Fibroblast of villous mesenchyme (primary cell): ENCODE measurements at places on chromosomes 2 and 18. TPM values are rescaled to one million over a fixed set of nuclear protein-coding genes. Genes with fewer than 3 reads are reported as not detected.

CDH20 gene
- under 0.01 and 0.32 TPM in 2 replicates for total RNA-seq

FIGN gene
- 1.6 and 3.5 TPM in 2 replicates for total RNA-seq

POU3F3 gene
- total RNA-seq: not detected in 2 replicates

AKAIN1 gene
- not detected in 2 replicates for total RNA-seq

SERPINB4 gene
- not detected in 2 replicates for total RNA-seq

DSG1 gene
- total RNA-seq: not detected in 2 replicates

SRD5A2 gene
- under 0.01 TPM in 1 of 2 replicates, not detected in the other for total RNA-seq

- DNase-seq: no peak
Observed at GRCh38 chr18:6311456-6312215, 103.1 kb downstream of the L3MBTL4 start.

DNA sequence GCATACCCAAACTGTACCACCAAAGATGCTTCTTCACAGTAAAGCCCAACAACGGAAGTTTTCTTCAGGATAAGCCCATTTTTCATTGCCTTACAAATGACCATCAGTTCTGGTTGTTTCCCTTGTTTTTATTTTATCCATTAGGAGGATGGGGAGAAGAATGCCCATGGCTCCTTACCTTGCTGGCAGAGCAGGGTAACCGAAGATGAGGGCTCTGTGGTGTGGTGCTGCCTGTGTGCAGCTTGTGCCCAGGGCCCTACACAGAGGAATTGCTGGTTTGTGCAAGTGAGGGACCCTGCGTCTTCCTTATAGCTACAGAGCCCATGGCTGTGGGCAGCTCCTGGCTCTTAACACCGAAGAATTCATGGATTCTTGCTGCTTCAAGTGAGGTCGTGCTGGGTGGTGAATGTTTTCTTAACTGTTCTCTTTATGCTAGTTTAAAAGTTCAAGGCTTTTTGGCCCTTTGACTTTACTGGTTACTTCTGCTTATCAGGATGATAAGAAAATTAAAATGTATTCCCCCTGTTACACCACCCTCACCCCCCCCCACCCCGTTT lies 110.6 kb downstream of the MAP4K4 start:
- no peak for DNase-seq

DNA sequence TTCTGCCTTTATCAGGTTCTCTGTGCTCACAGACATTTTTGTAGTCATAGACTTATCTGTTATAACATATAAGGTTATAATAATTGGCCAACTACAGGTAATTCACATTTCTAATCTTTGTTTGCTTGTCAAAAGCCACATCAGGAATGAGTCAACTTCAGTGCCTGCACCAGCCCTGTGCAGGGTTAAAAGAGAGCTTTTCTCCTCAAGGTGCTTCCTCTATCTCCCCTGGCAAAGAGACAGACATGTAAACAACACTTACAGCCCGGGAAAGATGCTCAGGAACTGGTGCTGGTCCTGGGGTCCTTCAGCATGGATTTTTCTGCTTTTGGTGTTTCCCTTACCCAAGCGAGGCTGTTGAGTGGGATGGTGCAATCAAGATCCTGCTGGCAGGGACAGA lies 7.7 kb upstream of the EHD3 start:
- no peak for DNase-seq

DNA sequence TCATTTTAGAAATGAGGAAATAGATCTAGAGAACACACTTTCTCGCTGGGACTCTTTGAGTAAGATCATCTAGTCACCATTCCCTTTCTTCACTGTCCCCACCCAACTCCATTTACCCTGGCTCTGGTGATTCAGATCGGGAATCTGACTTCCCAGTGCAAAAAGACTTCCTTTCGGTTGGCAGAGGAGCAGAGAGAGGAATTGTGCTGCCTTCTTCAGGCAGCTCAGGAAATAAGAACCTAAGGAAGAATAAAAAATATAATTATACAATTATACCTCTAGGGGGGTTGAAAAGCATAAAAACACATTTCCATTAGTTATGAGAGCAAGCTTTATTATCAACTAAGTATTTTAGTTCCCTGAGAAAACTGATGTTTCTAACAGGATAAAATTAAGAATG lies 9.3 kb upstream of the MPP4 start:
- DNase-seq: peak; percentile 17

GRCh38 chr18:59957957-59958356 lies 58.2 kb downstream of the PMAIP1 start:
- peak; percentile 61 for DNase-seq

- DNase-seq: peak; percentile 86
Observed at GRCh38 chr2:96342085-96342484, 6.5 kb downstream of the NCAPH start.

DNA sequence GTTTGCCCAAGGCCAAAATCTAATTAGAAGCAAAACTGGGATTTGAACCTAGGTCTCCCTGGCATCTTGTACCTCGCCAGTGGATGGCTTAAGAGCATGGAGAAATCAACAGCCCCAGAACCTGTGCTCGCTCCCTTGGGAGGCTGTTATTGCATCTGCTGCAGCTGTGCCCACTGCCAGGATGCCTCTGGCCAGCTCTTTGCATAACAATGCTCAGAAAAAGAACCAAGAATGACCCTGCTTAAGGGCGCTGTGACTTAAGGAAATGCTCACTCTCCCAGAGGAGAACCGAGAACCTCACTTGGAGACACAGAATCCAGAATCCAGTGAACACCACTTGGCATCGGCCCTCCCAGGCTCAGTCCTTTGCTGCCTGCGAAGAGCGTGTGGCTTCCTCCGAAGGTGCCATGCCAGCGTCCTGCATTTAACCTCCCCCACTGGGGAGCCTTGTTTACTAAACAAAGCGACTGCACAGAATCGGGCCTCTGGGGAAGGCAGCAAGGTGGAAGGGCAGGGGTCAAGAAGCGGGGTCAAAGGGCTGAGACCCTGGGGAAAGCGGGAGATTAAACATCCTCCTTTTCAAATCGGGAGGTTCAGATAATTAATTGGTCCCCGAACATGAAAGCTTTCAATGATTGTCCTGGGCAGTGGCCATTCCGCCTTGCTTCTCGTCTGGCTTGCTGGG lies 71.0 kb upstream of the BOD1L2 start:
- DNase-seq: no peak

DNA sequence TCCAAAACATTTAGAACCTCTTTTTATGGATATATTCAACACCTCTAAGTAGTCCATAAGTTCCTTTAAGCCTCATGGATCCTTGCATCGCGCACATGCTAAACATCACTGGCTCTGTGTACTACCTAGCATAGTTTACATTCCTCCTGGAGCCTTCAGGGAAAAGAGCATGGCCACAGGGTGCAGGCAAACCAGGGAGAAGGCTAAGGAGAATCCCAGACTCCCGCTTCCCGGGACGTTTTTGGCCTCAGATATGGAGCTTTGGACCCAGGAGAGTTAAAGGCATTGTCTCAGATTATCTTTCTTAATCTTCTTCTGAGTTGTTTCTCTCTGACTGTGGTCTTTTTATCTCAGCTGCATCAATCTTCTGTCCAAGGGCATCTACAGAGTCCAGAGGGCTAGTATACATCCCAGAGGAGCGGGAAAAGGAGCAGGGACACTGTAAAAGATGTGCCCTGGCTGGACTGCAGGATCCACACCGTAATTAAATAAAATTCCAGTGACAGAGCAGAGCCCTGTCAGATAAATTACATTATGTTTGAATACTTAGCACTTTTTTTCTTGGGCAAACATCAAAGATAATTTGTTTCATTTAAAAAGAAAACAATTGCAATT lies 36.9 kb downstream of the RIT2 start:
- no peak for DNase-seq

- DNase-seq: no peak
Observed at GRCh38 chr2:69720404-69720803, 21.5 kb upstream of the ANXA4 start.

DNA sequence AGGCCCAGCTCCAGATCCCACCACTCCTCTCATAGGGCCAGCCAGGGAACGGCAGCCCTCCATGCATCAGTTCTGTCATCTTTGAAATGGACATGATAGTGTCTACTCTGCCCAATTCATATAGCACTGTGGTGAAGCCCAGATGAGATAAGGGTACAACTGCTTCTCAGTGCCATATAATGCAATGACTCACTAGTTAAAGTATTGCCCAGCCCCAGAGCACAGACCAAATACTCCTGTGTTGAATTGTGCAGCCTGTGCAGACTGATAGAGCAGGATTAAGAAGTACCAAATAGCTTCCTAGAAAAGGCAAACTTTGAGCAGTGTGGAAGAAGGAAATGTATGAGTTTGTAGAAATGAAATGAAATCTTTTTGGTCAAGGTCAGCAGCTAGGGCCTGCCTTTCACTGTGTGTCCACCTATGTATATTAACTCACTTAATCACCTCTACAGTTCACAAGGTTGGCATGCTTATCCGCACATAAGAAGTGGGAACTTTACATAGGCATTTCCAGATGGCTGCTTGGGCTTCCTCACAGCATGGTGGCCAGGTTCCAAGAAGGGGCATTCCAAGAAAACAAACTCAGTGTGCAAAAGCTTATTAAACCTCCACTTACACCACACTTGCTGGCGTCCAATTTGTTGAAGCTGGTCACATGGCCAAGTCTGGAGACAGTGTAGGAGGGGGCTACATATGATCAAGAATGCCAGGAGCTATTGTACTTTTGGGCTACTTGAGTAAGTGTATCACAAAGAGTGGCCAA lies 102.8 kb upstream of the COPS8 start:
- DNase-seq: no peak

DNA sequence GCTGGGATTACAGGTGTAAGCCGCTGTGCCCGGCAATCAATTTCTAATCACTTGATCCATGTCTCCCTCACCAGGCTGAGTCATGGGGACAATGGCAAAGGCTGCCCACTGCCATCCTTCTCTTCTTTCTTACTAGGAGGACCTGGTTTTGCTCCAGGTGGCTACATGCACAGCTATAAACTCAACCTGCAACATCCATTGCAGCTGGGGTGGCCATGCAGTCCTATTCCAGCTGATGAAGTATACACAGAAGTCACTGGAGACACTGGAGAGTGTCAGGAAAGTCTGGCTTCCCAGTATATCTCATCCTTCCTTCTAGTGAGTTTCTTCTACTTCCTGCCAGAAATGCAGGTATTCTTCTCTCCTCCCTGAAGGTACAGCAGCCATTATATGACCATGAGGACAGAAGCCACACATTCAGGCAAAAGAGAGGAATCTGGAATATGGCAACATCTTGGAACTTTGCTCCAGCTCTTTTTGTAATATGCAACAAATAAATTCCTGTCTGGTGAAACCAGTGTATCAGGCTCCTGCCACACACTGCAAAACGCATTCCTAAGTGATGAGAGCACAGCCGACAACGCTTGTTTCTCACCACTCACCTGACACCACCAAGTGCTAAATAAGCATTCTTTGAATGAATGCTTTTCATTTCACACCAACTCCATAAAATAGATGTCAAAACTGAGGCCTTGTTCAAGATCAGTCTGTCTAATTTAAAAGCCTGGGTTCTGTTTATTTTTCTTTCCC lies 32.3 kb downstream of the SCTR start:
- DNase-seq: peak; percentile 52

DNA sequence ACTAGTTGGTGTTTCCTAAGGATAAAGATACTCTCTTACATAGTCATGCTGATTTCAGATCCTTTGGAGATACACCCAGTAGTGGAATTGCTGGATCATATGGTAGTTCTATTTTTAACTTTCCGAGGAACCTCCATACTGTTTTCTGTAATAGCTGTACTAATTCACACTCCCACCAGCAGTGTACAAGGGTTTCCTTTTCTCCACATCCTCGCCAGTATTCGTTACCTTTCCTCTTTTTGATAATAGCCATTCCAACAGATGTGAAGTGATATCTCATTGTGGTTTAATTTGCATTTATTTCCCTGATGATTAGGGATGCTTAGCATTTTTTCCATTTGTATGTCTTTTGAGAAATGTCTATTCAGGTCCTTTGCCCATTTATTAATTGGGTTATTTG lies 34.0 kb downstream of the ACTR2 start:
- no peak for DNase-seq

- DNase-seq: peak; percentile 83
Observed at GRCh38 chr2:237473878-237474441, 13.1 kb upstream of the MLPH start.

DNA sequence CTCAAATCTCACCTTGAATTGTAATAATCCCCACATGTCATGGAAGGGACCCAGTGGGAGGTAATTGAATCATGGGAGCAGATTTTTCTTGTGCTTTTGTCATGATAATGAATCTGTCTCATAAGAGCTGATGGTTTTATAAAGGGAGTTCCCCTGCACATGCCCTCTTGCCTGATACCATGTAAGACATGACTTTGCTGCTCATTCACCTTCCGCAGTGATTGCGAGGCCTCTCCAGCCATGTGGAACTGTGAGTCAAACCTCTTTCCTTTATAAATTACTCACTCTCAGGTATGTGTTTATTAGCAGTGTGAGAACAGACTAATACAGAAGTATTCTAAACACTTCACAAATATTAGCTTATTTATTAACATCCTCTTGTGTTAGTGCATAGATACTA lies 516.7 kb downstream of the LRRTM4 start:
- DNase-seq: no peak

- DNase-seq: no peak
Observed at GRCh38 chr18:65762556-65762955, 11.7 kb downstream of the CDH7 start.

- DNase-seq: peak; percentile 62
Observed at GRCh38 chr2:61993422-61994024, 88.0 kb downstream of the COMMD1 start.

DNA sequence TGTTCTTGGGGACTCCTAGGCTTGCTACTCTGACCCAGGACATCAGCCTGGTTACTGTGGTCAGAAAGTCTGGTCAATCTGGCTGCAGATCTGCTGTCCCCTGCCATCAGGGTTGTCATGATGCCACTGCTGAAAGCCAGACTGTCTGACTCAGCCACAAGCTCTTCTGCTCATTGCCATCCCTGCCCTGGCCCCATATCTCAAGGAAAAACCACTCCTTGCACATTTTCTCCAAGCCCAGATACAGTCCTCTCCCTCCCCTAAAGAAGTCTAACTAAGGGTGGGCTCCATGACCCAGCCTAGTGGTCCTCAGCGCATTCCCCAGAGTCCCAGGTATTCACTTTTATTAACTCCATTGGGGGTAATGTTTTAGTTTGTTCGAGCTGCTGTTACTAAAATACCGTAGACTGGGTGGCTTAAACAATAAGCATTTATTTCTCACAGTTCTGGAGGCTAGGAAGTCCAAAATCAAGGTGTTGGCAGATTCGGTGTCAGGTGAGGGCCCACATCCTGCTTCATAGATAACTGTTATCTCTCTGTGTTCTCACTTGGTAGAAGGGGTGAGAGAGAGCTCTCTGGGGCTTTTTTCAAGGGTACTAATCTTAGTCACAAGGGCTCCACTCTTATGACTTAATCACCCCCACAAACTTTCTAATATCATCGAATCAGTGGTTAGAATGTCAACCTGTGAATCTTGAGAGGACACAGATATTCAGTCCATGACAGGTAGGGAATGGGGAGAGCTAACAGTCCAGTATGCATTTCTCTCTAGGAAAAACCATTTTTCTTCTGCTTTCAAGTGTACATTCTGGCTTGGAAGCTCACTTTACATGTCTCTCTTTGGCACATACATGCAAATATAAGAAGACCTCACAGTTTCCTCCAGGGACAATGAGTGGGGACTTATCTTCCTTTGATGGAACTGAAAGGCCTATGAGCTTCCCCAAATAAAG lies 94.8 kb upstream of the CXCR4 start:
- DNase-seq: no peak
